Right ventricle myocardium superior (tissue), 1 donor: ENCODE measurements at places on chromosomes 3 and 15. TPM values are rescaled to one million over a fixed set of nuclear protein-coding genes. Genes with fewer than 3 reads are reported as not detected.

DNA sequence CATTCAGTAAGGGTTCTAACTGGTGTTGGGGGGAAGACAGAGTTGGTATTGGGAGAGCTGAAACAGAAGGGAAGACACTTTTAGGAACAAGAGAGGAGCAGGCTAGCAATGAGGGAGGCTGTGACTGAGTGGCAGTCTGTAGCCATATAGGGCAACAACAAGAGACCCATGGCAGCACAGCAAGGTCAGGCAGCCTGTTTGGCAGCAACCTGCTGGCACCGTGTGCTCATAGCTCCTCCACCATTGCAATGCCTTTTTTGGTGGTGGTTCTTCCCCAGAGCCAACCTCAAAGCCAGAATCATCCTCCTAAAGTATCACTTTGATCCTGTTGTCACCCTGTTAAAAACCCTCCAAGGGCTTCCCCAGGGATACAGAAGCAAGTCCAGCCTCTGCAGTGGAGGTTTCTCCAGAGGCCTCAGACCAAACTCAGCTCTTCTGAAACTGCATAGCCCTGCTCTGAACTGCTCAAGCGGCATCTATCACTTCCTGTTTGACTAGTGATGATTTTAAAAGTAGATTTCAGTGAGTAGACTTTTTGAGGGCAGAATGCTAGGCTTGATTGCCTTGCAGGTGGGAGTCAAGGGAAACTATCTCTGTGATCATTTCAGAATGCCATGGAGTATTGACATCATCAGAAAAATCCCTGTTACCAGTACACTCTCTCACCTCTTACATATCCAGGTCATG lies 176.9 kb downstream of the STAC start:
- no peak for DNase-seq

- DNase-seq, result no peak
These were observed 196.8 kb downstream of the STT3B start for GRCh38 chr3:31729573-31729972.

DNA sequence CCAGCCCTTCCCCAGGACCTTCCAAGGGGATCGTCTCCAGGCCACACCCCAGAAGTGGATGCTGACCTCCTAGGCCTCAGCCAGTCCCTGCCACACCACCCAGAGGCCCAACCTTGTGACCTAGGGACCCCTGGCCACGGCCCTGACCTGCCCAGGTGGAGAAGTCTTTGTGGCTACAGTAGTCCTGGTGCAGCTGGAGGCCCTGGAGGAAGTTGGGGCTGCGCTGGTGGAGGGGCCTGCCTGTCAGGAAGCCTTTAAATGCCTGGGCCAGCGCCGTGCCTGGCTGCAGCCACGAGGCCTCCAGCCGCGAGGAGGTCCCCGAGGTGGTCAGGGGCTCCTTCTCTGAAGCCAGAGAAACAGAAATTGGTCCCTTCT lies 23.4 kb downstream of the PLA2G4D start:
- DNase-seq, result no peak

GRCh38 chr15:31402511-31403056 lies 75.9 kb downstream of the KLF13 start:
- peak; percentile 87 for DNase-seq

DNA sequence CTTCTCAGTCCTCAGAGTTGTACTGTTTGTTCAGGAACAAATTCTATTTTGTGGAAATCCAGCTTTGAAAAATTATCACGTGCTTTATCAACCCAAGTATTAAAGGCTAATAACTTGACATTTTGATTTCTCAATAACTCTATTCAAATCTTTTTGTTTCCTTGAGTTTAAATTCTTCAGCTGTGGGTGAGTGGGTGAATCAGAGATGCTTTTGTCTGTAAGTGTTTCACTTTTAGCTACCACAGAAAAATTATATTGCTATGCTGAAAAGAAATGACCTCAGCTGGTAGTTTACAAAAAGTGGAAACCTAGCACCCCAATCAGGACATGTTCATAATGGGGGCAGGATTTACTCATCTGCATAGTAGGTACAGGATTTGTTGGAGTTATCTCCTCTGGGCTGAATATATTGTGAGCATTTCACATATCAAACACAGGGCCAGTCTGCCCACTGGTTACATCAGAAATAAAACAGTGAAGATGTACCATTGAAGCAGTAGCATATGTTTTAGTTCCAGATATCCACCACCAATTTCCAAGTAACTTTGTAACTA lies 30.5 kb downstream of the MINDY4B start:
- DNase-seq, result no peak

DNA sequence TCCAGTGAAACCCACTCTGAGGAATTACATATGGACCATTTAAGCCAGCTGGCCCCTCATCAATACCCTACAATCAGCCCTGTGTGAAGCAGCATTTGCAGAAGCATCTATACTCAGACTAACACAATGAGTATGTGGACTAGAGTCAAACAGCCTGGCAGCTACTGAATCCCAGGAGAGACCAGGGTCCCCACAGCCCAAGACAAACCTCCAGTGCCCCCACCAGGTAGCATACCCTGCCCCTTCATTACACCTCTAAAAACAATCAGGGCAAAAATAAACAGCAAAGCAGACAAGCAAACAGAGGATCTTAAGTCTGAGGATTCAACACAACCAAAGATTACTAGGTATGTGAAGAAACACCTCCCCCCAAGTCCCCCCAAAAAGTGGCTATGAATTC lies 157.4 kb downstream of the LEKR1 start:
- no peak for DNase-seq

GRCh38 chr15:90402767-90403166 lies 14.7 kb downstream of the IQGAP1 start:
- DNase-seq, result no peak

- no peak for DNase-seq
These were observed 45.2 kb downstream of the RARB start for GRCh38 chr3:25473246-25473645.

- DNase-seq, result no peak
These were observed 281.7 kb downstream of the ROBO2 start for GRCh38 chr3:77321646-77322045.

DNA sequence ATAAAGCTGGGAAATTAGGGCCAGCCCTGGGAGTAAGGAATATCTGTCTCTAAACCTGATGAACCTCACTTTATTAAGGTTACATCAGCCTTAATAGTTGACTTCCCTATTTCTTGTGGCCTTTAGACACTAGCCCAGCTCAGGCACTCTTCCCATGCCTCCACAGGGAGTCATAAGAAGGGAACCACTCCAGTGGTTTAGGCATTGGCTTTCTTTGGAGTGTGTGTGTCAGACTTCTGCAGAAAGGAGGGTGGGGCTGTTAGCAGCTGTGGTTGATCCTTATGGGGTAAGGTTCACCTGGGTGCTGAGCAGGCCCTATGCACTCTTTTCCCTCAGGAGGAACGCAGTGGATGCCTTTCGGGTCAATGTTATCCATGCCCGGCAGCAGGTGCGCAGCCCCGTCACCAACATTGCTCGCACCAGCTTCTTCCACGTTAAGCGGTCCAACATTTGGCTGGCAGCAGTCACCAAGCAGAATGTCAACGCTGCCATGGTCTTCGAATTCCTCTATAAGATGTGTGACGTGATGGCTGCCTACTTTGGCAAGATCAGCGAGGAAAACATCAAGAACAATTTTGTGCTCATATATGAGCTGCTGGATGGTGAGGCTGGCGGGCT lies 4.0 kb downstream of the AP2M1 start:
- DNase-seq, result no peak

DNA sequence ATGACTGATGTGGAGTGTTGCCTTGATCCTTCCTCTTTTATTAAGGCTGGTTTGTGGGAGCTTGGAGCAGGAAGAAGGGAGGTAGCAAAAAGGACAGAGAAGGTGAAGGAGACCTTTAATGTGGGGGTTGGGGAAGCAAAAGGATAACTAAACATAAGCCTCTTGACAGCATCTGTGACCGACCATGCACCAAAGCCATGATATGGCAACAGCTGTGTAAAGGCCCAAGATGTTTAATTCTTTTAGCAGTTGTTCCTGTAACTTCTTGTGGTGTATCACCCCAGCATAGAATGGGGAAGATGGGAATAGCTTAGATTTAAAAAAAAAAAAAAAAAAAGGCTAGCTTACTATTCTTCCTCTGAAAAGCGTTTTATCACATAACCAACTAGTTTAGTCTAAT lies 194.7 kb downstream of the KLHL25 start:
- no peak for DNase-seq

DNA sequence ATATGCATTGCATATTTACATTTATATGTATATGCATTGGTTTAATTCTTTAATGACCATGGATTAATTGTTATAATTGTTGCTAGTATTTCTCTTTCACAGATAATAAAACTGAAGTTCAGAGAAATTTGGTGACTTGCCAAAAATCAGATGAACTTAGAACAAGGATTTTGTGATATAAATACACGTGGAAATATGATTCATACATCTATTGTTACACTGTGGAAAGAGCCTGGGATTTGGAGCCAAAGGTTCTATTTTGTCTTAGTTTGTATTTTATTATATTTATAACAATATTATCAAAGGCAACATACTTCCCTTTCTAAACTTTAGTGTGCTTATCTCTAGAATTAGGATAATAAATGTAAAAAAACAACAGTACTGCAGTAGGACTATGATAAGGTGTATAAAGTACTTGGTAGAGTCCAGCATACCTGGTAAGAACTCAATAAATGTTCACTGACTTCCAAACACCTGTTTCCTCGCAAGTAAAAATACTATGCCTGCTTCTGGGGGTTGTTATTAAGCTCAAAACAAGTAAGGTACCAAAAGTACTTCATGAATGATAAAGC lies 342.9 kb downstream of the THSD4 start:
- DNase-seq, result no peak

DNA sequence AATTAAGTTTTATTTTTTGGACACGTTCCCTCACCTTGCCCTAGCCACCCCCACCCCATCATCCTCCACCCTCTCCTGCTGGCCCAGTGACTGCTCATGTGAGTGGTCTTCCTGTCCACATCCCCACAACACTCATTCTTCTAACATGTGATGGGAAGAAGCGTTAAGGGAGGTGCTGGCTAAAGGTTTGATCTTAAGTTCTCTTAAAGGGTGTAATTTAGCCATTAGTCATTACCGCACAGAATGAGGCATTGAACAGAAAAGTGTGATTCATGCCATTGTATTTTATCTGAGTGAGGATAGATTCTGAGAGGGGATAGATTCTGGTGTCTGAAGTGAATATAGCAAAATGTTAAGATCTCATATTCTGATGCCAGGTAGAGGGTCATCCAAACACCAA lies 272.9 kb upstream of the TPM1 start:
- no peak for DNase-seq

GRCh38 chr15:26295336-26296085 lies 432.4 kb upstream of the ATP10A start:
- no peak for DNase-seq

- no peak for DNase-seq
These were observed 23.5 kb downstream of the MOBP start for GRCh38 chr3:39491014-39491413.

DNA sequence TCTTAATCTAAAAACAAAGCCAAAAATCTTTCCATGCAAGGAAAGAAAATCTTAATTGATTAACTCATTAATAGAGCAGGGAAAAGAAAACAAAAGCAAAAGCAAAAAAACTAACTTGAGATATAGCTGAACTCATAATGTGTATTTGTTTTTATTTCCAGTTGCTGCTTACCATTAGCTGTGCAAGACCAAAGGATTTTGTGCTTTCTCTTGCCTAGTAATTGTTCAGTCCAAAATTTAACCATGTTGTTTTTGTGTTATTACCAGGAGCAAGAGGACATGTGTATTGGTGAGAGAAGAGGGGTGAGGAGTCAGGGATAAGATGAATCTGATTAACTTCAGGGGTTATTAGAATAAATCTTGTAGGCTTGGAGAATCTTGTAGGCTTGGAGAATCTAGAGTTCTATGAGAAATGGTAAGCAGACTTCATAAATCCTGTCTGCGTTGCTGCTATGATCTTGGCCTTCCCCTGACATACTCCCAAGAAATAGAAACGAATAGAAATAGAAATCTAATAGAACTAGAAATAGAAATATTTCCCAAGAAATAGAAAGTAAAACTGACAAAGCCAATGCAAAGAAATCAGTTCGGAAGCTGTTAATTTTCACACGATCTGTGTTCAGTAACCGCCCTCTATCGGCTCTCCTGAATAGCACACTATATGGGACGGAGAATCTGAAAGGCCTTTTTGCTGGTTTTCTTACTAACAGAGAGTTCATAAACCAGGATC lies 72.6 kb upstream of the TNFSF10 start:
- DNase-seq, result no peak

- no peak for DNase-seq
These were observed 49.2 kb downstream of the RYK start for GRCh38 chr3:134201201-134202130.

- DNase-seq, result no peak
These were observed 1.8 kb downstream of the DUOX2 start for GRCh38 chr15:45112143-45112590.

- DNase-seq, result no peak
These were observed 10.1 kb downstream of the LYSMD2 start for GRCh38 chr15:51727141-51727897.

GRCh38 chr3:113548501-113548900 lies 16.1 kb downstream of the SIDT1 start:
- DNase-seq, result no peak

ZNF80 gene
- not detected for total RNA-seq

CAND2 gene
- 61.6 TPM for total RNA-seq

ARID3B gene
- total RNA-seq, result 1.6 TPM

ALDH1A3 gene
- total RNA-seq, result 2.9 TPM

PRKCI gene
- total RNA-seq, result 15.9 TPM

EAF1 gene
- 7.8 TPM for total RNA-seq

FBXL22 gene
- 31.0 TPM for total RNA-seq

CCR2 gene
- 0.91 TPM for total RNA-seq

CHRM5 gene
- total RNA-seq, result not detected

ANKRD63 gene
- 0.65 TPM for total RNA-seq

CCRL2 gene
- total RNA-seq, result 1.1 TPM

C2CD4B gene
- 1.5 TPM for total RNA-seq

COMMD2 gene
- 17.4 TPM for total RNA-seq
